ENCODE measurements at places on chromosomes 12 and 14. TPM values are rescaled to one million over a fixed set of nuclear protein-coding genes. Genes with fewer than 3 reads are reported as not detected.

DNA sequence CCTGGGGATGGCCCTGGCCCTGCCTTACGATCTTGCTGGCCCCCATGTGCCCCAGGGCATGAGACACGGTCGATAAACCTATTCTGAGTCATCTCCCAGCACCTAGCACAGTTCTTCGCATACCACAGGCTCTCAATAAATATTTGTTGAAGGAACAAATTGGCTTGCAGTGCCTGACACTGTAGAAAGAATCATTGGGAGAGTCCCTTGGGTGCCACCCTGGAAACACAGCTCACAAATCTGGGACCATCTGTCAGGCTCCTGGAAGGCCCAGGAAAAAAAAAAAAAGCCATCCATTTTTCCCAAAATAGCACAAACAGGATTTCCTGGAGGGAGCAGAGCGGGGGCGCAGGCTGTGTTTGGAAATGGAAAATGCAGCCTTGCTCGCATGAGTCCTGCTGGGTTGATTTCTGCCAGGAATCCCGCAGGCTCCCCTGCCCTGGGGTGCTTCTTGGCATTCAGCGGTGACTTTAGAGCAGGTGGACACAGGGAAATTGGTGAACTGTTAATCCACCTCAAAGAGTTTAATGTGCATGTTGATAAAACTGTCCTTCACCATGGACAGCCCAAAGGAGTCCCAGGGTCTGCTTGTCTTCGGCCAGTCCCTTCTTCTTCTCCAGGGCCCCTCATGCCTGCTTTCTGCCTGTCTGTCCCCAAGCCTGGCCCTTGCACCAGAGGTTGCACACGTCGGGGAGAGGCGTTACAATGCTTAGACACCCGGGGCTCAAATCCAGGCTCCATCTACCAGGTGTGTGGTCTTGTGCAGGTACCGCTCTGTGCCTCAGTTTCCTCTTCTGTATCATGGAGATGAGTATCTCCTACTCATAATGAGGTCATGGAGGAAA, 106.1 kb upstream of the RFLNA start:
- DNase-seq = peak; percentile 57

- DNase-seq = no peak
These were observed 42.6 kb downstream of the SAMD4A start for GRCh38 chr14:54609576-54609975.

DNA sequence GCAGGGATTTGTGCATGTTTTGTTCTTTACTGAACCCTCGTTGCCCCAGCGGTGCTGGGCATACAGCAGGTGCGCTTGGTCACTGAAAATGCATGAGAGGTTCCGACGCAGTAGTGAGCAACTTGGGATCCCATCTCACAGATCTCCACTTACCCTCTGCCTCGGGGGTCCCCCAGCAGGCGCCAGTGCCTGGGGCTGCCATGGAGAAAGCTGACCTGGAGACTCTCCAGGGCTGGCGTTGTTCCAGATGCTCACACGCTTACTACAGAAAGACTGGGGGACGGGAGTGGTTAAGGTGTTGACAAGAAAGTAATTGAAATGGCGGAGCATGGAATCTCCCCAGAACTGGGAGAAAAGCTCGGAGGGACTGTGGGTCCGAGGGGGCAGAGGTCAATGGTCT, 14.2 kb downstream of the GLT1D1 start:
- DNase-seq = no peak

DNA sequence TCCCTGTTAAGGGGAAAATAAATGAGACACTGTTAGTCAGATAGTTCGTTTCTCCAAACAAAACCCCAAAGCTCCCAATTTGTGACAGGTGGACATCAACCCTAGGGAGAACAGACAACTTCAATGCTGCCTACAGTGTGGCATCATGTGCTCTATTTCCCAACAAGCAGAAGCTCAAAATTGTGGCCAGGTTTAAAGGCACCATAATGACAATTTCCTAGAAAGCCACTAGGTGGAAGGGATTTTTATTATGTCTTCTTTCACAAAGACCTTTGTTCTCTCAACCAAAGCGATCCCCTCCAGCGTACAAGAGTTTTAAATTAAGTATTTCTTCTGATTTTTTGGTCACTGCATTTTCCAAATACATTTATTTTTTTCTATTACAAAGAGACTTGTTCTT, 88.0 kb upstream of the MBIP start:
- DNase-seq = no peak

- DNase-seq = peak; percentile 35
These were observed 115.3 kb downstream of the ZNF664 start for GRCh38 chr12:124088217-124088907.

- DNase-seq = no peak
These were observed 5.6 kb downstream of the CNOT2 start for GRCh38 chr12:70248876-70249275.

DNA sequence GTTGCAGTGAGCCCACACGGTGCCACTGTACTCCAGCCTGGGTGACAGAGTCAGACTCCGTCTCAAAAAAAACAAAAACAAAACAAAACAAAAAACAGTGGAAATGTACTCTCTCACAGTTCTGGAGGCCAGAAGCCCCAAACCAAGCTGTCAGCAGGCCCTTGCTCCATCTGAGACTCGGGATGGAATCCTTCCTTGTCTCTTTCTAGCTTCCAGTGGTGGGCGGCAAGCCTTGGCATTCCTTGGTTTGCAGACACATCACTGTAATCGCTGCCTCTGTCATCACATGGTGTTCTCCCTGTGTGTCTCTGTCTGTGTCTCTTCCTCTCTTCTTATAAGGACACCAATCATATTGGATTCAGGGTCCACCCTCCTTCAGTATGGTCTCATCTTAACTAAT, 6.4 kb downstream of the TNS2 start:
- no peak for DNase-seq

DNA sequence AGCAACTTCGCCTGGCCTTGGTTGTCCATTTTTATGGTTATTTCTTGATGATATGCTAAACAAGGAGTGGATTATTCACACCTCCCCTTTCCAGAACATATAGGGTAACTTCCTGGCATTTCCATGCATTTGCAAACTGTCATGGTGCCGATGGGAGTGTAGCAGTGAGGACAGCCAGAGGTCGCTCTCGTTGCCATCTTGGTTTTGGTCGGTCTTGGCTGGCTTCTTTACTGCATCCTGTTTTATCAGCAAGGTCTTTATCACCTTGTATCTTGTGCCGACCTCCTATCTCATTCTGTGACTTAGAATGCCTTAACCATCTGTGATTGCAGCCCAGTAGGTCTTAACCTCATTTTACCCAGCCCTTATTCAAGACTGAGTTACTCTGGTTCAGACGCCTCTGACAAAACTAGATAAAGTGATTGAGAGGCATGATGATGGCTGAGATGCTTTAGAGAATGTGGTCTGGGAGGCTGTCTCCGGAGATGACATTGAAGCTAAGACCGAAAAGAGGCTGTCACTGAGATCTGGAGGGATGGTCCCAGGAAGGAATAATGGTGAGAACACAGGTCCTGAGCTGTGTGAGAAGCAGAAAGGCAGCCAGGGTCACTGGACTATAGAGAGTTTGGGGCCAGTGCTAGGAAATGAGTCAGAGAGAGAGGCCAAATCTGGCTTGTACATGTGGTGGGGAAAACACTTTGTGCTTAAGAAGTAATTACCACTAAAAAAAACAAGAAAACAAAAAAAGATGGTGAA, 2.9 kb downstream of the GLT1D1 start:
- no peak for DNase-seq

DNA sequence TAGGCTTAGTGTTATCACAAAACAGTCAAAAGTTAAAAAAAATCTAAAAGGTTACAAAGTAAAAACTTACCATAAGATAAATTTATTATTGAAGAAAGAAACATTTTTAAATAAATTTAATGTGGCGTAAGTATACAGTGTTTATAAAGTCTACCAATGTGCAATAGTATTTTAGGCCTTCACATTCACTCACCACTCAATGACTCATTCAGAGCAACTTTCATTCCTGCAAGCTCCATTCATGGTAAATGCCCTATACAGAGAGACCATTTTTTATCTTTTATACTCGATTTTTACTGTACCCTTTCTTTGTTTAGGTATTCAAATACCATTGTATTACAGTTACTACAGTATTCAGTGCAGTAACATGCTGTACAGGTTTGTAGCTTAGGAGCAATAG, 124.5 kb downstream of the ANO4 start:
- DNase-seq = no peak

DNA sequence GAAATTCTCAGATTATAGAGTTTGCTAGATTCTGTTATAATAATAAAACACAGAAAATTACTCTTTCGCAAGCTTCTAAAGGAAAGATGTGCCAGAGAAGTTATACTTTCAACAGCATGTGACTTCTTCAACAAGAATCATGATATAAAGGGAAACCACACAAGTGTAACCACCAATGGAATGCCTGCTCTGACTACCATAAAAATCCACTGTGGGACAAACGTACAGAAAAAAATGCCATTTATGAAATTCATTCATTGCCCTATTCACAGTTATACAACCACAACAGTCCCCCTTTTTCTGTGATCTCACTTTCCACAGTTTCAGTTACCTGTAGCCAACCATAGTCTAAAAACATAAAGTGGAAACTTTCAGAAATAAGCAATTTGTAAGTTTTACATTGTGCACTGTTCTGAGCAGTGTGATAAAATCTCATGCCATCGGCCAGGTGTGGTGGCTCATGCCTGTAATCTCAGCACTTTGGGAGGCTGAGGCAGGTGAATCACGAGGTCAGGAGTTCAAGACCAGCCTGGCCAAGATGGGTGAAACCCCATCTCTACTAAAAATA, 3.2 kb downstream of the CATSPERB start:
- DNase-seq = no peak

GRCh38 chr12:93000026-93000425, 70.9 kb upstream of the EEA1 start:
- no peak for DNase-seq

DNA sequence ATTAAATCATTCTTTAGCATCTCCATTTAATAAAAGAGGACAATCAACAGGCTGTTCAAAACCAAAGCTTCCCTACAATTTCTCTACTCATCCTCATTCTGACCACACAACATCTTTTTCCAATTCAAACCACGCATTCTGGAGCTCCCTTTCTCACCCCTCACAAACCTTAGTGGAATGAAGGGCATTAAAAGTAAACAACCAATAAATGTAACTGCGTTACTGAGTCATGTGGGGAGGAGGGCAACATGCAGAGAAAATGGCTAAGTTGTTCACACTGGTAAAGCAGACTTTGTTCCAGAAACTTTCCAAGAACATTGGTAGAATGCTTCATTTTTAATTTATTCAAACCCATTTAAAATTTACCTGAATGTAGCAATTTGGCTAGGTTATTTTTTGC, 19.6 kb downstream of the SOX5 start:
- no peak for DNase-seq

- DNase-seq = no peak
These were observed 24.7 kb downstream of the ANKLE2 start for GRCh38 chr12:132736913-132737312.

DNA sequence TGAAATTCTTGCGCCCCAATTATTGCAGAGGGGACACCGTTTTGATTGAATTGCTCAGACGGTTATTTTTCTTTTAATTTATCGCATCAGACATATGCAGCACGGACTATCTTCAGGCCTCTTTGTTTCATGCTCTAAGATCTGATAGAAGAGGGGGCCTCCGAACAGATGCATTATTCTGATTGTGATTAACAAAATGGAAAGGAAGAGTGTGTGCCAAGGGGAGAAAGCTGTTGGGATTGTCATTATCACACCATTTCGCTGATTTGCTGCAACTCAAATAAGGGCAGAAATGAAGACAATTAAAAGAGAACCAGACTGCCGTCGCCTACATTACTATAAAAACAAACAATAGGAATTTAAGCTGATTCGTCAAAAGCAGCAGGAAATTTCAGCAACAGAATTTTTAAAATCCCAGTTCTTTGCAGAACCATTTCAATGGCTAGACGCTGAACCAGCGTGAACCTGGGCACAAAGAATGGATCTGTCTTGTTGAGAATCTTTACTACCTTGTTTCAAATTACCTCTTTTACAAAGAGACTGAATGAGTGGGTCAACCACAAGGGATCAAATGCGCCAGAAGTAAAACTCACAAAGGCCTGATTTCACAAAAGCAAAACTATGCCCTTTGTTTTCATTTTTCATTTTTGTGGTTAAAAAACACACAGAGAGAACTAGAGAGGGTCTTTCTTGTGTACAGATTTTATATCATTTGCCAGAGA, 30.6 kb downstream of the TMEM132D start:
- no peak for DNase-seq

GRCh38 chr14:89543425-89543790, 126.4 kb upstream of the FOXN3 start:
- DNase-seq = no peak

DNA sequence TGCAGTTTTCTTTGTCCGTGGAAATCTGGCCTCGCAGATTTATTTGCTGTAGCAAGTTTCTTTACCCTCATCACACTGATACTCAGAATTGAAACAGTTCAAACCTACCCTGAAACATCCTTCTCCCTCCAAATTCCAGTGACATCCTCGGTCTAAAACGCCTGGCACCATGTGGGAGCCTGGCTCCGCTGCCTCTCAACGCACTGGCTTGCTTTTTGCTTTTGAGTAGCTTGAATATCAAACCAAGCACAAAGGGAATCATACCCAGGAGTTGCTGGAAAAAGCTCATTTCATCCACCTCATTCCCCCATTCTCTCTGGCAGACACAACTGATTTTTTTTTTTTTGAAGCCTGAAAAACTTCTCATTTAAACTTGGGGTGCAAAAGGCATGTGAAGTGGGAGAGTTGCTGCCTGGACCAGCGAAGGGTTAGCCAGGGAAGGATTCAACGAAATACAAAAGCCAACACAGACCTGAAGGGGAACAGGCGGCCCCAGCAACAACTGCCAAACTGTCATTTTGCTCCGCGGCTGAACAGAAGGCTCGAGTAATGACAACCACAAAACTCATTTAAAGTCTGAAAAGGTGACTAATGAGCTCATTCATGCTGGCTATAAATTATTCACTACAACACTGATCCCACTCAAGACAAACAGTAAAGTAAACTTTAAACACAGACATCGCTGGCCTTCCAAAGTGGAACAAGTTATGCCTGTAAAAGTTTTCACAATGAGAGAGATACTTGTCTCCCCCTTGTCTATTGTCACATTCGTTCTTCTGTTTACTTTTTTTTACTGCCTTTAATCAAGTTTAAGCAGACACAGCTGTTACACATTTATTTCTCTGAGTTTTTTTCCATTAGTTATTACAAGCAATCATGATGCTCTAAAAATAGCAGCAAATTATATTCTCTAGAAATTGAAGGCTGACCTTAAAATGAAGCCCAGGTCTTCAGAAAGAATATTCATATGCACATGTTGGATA, 12.5 kb upstream of the FOXN3 start:
- DNase-seq = peak; percentile 24

C12orf60 gene
- 2.0 TPM for polyA plus RNA-seq

GMFB gene
- 41.8 TPM for polyA plus RNA-seq

FAM161B gene
- polyA plus RNA-seq = 2.0 TPM

SOX5 gene
- 14.8 TPM for polyA plus RNA-seq

CYP46A1 gene
- polyA plus RNA-seq = 1.7 TPM

TSHR gene
- 0.83 TPM for polyA plus RNA-seq

TIGAR gene
- 12.3 TPM for polyA plus RNA-seq

RTL1 gene
- 1.4 TPM for polyA plus RNA-seq

All from hepatocyte (in vitro differentiated cells).